ENCODE measurements at places on chromosomes 1 and 21.

- DNase-seq = no peak
Observed at GRCh38 chr21:36744560-36745231, 45.8 kb downstream of the SIM2 start.

GRCh38 chr1:184567009-184567408, 180.2 kb downstream of the C1orf21 start:
- DNase-seq = no peak

DNA sequence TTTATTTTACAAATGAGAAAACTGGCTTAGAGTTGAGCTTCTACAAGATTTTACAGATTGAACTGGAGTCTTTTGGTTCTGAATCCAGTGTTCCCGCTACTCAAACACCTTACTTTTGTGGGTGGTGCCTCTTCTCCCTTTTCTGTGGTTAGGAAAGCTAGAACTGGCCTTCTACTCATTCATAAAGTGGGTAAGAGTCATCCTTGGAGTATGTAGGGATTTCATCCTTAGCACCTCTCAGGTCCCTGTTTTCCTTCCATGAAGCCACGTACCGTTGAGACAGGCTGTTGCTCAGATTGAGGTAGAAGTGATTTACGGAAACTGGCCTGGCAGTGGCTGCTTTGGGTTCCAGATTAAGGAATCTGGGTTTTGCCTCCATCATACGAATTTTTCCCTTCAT, 35.8 kb downstream of the WNT4 start:
- DNase-seq = no peak

- no peak for DNase-seq
Observed at GRCh38 chr1:35850051-35850450, 33.0 kb upstream of the AGO1 start.

GRCh38 chr1:96748078-96748477, 26.5 kb downstream of the PTBP2 start:
- no peak for DNase-seq

DNA sequence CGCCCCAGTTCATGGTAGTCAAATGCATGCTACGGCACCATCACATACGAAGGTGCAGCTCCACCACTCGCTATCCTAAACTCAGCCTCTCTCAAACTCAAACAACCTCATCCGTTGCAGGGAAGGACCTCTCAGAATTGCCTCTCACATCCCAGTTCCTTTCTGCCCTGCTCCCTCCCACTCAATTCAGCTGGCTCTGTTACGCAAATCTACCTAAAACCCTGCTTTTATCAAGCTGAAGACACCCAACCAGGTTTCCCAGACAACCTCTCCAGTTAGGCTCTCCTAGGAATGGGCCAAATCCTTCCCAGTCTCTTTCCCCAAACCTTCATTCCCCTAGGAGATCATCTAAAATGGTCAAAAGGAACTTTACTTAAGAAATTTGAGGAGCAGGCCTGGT, 62.9 kb downstream of the CLSTN1 start:
- no peak for DNase-seq

DNA sequence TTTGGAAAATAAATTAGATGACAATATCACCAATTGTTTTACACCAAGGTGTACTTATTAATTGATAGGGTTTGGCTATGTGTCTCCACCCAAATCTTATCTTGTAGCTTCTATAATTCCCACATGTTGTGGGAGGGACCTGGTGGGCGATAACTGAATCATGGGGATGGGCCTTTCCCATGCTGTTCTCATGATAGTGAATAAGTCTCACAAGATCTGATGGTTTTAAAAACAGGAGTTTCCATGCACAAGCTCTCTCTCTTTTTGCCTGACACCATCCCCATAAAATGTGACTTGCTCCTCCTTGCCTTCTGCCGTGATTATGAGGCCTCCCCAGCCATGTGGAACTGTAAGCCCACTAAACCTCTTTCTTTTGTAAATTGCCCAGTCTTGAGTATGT, 131.0 kb upstream of the LMO4 start:
- DNase-seq = no peak
